ENCODE measurements at places on chromosomes 4 and X.

DNA sequence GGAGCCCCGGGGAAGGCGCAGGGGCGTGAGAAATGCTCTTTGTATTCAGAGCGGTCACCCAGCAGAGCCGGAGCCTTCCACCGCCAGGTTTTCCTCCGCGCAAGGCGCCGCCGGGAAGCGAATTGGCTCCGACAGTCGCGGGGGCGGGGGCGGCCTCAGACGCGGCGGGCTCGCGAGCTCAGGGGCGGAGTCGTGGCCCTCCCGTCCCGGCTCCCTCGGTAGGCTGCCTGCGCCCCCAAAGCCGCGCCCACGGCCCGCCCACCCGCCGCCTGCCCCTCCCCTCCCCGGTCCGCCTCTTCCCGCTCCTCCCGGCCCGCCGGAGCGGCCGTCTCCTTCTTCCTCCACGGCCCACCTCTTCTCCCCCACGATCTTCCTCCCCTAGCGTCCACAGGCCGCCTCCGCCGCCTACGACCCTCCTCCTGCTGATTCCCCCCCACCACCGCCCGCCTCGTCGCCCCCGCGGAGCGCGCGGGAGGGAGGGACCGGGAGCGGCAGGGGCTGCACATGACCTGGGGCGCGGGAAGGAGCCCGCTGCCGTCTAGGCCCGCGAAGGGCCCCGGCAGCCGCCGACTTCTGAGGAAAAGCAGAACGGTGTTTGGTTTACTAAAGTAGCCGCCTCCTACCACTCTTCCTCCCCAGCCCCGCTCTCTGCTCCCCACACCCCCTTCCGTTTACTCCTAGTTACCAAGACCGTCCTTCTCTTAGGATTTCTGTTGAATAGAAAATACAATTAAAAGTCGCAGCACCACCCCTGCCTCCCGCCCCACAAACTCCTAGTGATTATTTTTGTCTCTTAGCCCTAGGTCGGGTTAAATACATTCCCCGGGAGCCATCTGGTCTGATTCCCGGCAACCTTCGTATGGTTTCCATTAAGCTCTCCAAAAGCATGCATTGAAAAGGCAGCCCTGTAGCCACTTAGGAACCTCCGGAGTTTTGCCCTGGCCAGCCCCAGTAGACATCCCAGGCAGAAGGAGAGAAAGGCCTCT lies 53.2 kb downstream of the C4orf51 start:
- DNase-seq, result peak; percentile 51

DNA sequence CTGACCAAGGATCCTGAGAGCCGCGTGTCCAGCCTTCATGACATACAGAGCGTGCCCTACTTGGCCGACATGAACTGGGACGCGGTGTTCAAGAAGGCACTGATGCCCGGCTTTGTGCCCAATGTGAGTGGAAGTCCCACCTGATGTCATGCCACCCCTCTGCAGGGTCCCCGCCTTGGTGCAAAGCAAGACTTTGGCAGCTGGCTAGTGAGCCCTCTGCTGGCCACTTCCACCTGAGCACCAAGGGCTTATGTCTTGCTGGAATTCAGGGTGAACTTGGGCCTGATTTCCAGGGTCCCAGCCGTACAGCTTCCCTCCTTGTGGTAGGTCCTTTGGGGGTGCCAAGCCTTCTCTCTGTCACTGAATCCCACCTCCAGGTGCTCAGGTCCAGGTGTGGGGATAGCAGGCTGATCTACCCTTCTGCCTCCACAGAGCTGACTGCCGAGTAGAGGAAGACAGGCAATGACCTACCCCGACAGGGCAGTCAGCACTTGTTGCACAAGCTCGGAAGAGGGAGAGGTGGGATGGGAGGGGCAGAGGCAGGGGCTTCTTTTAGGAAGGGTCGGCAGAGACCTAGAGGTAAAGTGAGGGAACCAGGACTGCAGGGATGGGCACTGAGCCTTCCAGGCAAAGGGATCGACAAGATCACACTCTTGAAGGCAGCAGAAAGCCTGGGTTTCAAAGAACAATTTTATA lies 248.1 kb downstream of the EVC2 start:
- DNase-seq, result no peak

- no peak for DNase-seq
Observed at GRCh38 chrX:38816155-38816554, 14.9 kb downstream of the MID1IP1 start.

GRCh38 chr4:38559374-38559773 lies 104.6 kb upstream of the KLF3 start:
- DNase-seq, result no peak

- no peak for DNase-seq
Observed at GRCh38 chr4:1021386-1022050, 10.1 kb downstream of the FGFRL1 start.

GRCh38 chr4:76210452-76210851 lies 3.2 kb downstream of the SCARB2 start:
- no peak for DNase-seq

GRCh38 chr4:88526221-88526815 lies 2.7 kb upstream of the PYURF start:
- DNase-seq, result no peak

DNA sequence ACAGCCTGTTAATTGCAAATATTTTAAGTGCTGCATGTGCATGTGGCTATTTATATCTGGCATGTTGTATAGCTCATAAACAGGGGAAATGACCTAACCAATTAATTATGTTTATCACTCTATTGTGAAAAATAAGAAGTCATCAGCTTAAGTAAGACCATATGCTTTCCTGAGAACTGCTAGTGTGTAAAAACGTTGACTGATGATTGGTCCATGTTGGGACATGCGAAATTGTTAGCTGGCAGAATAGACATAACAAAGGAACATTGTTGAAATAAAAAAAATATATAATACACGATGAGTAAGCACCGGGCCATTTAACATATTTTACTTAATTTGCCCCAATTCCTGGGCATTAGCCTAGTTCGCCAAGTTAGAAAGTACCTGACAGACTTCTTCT lies 207.5 kb downstream of the ANK2 start:
- DNase-seq, result no peak

DNA sequence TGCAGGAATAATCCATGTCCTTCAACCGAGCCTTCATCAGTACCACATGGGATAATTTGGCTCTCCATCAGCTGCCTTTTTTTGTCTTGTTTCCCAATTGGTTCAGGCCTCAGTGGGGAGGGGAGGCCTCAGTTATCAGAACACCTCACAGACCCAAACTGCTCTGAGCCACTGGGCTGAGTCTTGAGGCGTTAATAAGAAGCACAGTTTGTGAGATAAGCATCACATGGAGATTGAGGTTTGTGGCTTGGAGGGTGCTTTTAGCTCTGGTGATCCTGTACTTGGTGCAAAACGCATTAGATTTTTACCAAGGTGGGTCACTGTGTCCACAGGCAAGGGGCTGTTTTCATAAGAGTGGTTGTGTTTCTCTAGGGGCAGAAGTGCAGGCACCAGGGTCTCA lies 82.8 kb upstream of the HPF1 start:
- DNase-seq, result no peak

GRCh38 chr4:180923486-180923885 lies 1319.7 kb upstream of the TENM3 start:
- DNase-seq, result no peak

DNA sequence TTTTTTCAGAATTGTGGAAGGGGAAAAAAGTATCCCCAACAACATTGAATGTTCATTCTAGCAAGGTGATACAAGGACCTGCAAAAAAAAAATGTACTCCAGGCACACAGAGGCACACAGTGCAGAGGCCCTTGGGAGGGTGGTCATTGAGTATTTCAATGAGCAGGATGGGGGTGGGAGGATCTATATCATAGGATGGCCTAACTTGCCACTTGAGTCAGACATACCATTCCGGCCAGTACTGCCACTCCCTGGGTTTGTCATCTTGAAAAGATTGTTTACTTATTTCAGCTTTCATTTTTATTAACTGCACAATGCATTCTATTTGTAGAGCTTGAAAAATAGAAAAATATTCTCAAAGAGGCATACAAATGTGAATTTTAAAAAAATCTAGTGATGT lies 18.7 kb downstream of the ZNF595 start:
- no peak for DNase-seq

DNA sequence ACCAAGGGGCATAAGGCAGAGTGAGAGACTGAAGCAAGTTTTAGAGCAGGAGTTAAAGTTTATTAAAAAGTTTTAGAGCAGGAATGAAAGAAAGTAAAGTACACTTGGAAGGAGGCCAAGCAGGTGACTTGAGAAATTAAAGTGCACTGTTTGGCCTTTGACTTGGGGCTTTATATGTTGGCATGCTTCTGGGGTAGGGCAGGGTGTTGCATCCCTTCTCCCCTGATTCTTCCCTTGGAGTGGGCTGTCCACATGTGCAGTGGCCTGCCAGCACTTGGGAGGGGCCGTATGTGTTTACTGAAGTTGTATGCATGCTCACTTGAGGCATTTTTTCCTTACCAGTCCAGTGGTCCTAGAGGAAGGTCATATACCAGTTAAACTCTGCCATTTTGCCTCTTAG lies 35.3 kb upstream of the GPR173 start:
- DNase-seq, result no peak

DNA sequence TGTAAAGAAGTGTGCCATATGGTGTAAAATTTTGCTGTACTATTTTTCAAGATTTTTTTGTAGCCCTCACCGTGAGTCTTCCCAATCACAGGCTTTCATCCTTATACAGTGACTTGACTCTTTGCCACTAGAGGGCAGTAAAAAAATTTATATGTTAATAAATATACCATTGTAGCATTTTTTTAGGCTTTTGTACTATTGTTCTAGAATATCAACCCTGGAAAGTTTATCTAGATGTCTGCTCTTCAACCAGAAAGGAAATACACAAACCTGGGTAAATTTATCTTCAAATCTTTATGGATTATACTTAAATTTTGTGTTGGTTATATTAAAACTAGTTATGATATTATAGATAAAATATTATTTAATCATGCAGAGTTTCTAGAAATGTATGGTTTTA lies 235.3 kb downstream of the TENM3 start:
- no peak for DNase-seq

DNA sequence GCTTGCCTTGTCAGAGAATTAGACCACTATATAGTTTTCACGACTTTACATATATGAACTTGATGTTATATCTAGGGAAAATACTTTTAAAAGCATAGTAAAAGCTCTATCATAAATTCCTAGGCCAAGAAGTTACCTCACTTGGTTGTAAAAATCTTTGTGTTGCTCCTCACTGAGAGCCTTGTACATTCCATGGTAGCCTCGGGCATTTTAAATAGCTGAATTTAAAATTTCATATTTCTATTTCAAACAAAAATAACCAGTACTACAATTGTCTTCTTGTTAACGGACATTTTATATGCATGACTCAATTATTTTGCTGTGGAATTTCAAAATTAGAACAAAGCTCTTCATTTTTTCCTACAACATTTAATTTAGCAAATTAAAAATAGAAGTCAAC lies 107.6 kb downstream of the MID1 start:
- DNase-seq, result no peak

DNA sequence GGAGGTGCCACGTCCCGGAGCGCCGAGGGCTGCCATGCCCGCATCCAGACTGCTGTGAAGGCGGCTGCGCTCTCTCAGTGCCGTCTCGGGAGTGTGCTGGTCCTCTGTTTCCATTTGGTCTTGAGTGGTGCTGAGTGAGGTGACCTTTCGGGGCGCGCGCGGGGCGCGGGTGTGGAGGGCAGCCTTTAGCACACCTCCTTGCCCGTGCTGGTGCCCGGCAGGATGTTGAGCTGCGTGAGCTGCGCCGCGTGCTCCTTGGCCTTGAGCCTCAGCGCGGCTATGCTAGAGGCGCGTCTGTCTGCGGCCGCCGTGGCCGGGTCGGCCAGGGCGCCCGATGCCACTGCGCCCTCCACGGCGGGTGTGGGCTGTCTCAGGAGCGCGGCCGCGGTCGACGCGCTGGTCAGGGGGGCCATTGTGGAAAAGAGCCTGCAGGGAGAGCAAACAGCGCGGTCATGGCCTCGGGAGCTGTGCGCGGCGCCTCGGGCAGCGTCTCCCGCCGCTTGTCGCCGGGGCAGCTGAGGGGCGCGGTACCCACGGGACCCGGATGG lies 11.2 kb downstream of the ARX start:
- DNase-seq, result no peak

- DNase-seq, result no peak
Observed at GRCh38 chrX:139842326-139843185, 90.3 kb downstream of the ATP11C start.

DNA sequence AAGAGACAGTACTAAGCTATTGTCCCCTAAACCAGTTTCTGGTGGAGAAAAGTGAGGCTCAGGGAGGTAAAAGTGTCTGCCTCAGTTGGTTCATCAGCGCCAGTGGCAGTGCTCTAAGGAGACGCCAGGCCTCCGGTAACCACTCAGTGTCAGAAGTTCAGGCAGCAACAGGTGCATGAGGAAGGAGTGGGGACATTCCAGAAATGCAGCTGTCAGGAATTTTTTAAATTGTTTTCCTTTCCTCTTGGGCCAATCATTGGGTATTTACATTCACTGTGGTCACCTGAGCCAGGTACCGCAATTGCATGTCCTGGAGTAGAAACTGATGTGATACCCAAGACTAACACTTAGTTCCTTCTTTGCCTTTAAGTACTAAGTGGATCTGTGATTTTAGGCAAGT lies 40.2 kb upstream of the HS3ST1 start:
- no peak for DNase-seq

DNA sequence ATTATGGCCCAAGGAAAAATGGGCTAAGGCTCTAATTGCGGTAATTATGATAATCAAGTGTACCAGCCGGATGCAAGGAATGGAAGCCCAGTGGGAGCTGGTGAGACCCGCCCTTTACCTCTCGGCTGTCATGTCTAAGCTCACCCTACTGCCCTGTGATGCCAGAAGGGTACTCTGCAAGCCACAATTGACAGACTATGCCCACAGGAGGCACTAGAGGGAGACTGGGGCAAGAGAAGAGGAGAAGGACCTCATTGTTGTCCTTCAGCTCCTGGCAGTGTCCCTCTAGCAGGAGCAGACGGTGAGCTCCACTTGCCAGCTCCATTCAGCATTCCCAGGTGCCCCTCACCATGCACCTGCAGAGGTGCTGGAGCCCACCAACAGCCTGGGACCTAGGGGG lies 141.8 kb downstream of the SMIM20 start:
- DNase-seq, result no peak
